ENCODE measurements at places on chromosomes 5 and 9.

DNA sequence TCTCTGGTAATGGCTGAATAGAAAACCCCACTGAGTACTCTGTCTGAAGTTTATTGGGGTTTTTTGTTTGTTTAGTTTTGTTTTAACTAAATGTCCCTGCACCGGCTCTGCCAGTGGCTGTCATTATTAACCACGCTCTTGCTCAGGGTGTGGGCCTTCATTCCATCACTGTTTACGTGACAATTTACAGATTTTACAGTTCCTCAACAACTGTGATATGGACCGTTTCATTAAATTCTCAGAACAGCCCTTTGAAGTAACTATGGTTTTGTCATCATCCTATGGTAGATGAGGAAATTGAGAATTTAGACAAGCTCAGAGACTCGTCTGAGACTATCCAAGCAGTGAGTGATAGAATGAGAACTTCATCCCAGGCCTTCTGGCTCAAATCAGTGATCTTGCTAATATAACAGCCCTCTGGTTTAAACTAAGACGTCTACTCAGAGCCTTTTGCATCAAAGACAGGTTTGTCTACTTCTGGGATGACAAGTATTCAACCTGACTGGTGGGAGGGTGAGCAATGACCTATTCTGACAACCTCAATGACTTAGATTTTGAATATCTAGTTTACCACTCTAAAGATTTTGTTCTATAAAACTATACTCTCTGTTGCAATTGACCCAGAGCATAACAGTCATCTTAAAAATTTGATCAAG lies 77.3 kb upstream of the MAP3K1 start:
- no peak for DNase-seq

GRCh38 chr9:86733929-86734328 lies 213.4 kb downstream of the GAS1 start:
- DNase-seq = no peak

GRCh38 chr5:109719978-109720377 lies 30.3 kb downstream of the MAN2A1 start:
- no peak for DNase-seq

GRCh38 chr9:13388157-13388556 lies 108.7 kb upstream of the MPDZ start:
- no peak for DNase-seq

DNA sequence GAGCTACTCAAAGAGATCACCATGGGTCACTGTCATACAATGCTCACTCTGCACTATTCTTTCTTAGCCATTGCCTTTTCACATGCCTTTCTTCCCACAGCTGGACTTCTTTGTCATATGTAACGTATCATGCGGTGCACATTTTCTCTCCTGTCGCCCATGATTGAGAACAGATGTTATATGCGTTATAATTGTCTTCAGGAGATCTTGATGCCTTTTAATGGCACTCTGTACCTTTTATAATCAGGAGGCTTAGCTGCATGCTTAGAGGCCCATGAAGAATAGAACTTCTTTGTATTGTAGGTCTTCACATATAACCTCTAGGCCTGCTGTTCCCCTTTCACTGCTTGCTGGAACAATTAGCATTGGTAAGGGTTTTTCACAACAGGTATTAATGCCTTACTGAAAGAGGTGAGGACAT lies 436.1 kb downstream of the CDH10 start:
- DNase-seq = peak; percentile 82

GRCh38 chr5:91183743-91184142 lies 199.4 kb downstream of the ARRDC3 start:
- no peak for DNase-seq

- no peak for DNase-seq
Measured at GRCh38 chr5:141680751-141681201, 1.3 kb downstream of the ARAP3 start.

DNA sequence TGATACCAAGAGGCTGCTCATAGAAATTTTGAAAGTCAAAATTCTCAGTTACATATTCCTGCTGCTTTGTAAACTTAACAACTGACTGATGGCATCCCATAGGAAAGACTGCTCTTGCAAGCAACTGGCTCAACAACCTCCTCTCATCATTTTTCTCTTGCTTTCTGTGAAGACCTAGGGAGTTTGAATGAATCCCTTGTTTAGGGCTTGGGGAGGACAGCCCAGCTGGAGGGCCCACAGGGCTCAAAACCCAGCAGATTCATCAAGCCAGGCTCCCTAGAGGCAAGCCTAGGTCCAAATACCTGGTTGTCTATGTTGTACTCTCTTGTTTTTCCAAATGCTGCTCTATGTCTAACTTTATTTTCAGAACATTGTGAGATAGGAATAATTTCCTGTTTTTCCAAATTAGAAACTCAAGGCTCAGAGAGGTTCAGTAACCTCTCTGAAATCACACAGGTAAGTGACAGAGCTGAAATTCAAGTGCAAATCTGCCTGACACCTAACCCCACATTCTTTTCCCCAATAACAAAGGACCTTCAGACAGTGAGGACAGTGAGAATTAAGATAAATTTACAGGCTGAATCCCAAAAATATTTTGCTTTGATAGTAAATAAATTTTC lies 558.9 kb upstream of the KLF4 start:
- DNase-seq = no peak

DNA sequence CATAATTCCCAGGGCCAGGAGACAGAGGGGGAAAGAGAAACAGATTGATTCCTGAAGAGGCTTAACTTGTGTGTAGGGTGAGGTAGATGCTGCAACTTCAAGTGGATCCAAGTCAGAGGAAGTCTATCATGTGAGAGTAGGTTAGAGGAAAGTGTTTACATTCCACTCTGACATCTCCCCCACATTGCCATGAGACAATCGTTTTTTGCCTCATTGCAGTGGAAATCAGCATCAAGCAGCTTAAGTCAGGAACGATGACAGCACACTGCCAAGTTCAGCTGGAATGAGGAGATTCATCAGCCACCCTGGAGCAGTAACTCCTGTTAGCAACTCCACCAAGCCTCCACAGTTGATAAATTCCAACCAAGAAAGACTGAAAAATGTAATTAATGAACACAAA lies 689.7 kb upstream of the MEF2C start:
- DNase-seq = no peak

GRCh38 chr5:12330381-12330780 lies 426.1 kb upstream of the CTNND2 start:
- DNase-seq = no peak

- DNase-seq = no peak
Measured at GRCh38 chr5:5424736-5425135, 2.3 kb downstream of the ICE1 start.

DNA sequence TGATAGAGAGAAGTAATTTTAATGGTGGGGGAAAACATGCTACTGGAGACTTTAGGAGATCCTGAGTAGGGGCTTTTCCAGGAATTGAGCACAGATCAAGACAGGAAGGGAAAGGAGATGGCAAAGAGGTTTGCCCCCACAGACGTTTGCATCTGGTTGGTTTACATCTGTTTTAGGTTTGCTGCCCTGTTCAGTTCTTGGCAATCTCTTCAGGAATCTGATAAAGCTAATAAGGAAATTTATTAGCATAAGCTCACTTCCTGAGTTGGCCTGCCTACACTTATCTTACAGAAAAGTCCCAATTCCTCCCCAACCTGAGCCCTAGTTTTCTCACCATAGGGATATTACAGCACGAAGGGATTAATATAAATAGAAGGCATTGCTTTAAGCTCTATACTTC lies 3.4 kb upstream of the CFAP95 start:
- DNase-seq = no peak

GRCh38 chr5:52668544-52669185 lies 119.1 kb upstream of the ITGA1 start:
- no peak for DNase-seq

GRCh38 chr5:139569270-139569955 lies 8.3 kb downstream of the UBE2D2 start:
- no peak for DNase-seq

DNA sequence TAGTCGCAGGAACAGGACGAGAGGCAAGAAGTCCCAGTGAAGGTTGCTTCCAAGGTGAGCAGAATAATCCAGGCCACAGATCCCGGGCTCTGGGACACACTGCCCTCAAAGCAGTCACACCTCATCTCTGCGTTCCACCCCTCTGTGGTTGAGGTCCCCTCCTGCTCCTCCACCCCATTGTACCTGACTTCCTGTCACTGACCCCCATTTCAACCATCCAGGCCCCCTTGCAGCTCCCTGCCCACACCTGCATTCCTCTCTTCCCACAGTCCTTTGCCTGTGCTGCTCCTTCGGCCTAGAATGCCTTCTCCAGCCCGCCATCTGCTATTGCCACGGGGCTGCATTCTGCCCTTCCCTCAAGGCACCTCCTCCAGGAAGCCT lies 73.5 kb downstream of the PAX5 start:
- no peak for DNase-seq

DNA sequence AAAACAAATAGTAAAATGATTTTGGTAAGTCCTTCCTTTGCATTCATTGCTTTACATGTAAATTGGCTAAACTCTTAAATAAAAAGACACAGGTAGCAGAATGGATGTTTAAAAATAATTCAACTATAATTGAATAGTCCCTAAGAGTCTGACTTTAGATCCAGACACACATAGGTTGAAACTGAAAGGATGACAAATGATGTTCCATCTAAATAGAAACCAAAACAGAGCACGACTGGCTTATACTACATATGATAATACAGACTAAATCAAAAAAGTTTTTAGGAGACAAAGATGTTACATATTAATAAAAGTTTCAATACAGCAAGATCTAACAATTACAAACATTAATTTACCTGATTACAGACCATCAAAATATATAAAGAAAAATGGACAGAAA lies 2055.1 kb upstream of the WWC1 start:
- DNase-seq = no peak

GRCh38 chr5:170221327-170221741 lies 11.5 kb upstream of the C5orf58 start:
- no peak for DNase-seq

GRCh38 chr9:19408316-19408692 lies 505 bp upstream of the ACER2 start:
- peak; percentile 66 for DNase-seq

- DNase-seq = no peak
Measured at GRCh38 chr9:13608451-13608850, 329.0 kb upstream of the MPDZ start.

- peak; percentile 5 for DNase-seq
Measured at GRCh38 chr9:98146101-98146991, 27.3 kb upstream of the TRIM14 start.

- DNase-seq = peak; percentile 56
Measured at GRCh38 chr5:148482697-148483462, 99.1 kb downstream of the FBXO38 start.

DNA sequence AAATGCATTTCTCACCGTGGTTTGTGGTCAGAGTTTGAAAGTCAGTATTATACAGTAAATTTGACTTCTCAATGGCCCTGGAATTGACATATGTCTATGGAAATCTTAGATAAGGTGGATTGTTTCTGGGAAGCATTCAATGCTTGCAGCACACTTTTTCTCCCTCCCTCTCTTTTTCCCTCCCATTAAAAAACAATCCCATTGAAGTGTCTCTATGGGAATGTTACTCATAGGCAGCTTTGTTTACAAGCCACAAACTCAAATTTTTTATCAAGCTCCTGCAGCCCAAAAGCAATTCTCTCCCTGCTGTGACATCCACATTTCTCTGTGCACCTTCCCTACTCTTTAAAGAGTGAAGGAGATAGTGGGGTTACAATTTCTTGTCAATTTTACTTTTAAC lies 292.1 kb downstream of the ARRDC3 start:
- DNase-seq = no peak

GRCh38 chr5:53381-54174 lies 38.4 kb upstream of the PLEKHG4B start:
- peak; percentile 93 for DNase-seq

DNA sequence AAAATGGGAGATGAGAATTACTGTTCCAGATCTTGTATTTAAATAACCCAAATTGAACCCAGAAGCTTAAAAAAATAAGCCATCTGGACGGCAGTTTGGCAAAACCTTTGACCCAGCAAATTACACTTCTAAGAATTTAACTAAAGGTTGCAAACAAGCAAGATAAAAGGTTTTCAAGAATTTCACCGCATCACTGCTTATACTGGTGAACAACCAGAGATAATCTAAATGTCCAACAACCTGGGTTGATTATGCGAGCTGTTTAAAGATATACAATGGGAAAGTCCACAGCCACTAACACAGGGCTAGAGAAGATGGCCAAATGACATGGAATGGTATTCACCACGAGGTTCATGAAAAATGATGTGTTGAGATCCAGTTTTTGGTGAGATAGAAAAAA lies 149.3 kb downstream of the GNAQ start:
- no peak for DNase-seq

DNA sequence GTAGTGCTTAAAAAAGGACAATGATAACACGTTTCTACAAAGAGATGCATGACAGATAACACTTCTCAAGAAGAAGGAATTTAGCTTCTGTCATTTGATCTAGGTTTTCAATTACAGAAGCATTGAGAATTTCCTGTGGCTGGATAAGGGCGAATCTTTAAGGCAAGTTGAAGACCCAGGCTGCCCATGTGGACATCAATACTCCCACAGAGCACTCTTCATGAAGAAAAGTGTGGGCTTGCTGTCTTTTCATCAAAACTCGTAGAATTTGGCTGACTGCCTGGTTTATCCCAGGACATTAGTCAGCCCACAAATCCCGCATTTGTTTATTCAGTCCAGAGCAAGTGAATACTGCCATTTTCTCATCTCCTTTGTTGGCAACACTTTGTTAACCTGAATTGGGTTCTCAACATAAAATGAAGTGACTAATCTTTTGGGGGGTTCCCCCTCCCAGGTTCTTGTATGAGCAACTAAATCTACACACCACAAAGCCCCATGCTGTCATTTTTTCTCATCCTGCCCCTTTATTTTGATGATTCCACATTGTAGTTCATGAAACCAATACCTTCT lies 43.4 kb upstream of the CDKN2B start:
- no peak for DNase-seq

GRCh38 chr5:55633574-55634208 lies 78.4 kb downstream of the SLC38A9 start:
- peak; percentile 28 for DNase-seq

DNA sequence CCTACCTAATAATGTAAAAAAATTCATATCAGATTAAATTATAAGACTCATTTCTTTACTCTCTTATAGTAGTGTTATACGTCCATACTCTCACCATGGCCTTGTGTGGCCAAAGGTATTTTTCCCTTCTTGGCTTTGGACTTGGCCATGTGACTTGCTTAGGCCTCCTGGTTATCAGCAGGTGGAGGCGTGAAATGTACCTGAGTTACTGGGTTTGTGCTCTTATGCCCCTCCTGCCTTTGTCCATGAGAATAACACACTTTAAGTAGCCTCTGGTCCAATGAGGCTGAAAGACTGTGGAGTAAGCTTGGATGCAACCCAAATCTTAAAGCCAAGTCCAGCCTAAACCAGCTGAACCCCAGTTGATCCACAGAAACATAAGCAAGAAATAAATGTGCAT lies 68.7 kb downstream of the RETREG1 start:
- no peak for DNase-seq
